ENCODE measurements at places on chromosomes 5 and 9.
A peak's percentile ranks its signal among the peaks of the same experiment; 100 is the strongest.

GRCh38 chr5:89471541-89471940 is 588.6 kb upstream of the MEF2C start:
- DNase-seq = no peak

DNA sequence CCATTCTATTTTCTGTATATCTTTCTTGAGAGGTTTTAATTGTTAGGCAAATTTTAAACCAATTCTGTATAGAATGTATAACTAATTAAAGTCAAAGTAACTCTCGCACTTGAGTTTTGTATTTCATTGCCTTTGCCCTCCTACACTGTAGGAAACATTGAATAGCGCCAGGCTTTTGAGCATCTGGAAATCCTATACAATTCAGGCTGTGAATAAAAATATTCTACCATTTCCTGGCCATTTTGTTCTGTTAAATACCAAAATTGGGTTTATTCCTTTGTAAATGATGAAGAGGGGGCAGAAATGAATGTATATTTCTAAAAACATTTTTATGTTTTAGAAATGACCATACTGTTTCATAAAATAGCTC is 571.8 kb upstream of the CLINT1 start:
- DNase-seq = no peak

DNA sequence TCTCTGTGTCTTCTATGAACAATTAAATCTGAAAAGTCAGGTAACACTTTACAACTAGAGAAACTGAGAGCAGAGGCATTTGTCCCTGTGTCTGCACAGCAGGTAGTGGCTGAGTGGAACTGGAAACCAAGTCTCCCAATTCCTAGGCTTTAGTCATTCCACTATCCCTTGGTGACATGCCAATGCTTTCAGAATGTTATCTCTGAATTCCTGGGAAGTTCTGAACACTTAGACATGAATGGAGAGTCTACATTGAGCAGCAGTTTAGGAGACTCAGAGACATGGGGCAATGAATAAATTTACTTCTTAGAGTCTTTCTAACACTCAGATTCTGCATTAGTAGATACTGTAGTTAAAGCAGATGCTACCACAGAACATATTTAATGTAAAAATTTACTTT is 94.8 kb upstream of the APC start:
- no peak for DNase-seq

DNA sequence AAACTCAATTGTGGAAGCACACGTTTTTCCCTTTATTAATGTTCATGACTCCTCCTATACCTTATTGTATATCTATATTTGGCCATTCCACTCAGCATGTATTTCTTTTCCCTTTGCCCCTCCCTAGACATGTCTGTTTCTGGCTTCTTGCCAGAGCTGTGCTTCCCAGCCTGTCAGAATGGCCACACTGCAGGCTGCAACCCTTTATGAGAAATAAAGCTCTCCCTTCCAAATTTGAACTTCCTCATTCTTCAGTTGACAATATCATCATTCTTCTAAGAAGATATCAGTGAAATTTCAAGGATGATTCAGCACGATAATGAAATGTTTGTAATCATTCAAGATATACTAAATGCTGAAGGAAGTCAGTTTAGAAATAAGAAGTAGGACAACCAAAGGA is 107.6 kb upstream of the PRSS3 start:
- DNase-seq = no peak

DNA sequence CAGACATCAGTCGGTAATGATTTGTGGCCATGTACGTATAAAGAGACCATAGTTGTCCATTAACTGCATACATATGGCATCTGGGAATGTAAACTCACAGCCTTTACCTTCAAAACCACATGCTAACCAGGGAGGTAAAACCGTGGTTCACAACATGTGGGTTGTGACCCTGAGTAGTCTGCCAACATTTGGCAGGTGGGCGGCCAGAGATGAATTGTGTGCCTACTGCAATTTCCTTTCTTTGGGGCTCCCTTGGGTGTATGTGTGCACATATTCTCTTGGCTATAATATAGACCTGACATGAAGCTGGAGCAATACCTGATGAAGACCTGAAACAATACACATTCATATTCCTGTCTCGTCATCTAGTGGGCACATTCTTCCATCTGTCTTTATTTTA is 396.0 kb downstream of the MLLT3 start:
- DNase-seq = no peak

DNA sequence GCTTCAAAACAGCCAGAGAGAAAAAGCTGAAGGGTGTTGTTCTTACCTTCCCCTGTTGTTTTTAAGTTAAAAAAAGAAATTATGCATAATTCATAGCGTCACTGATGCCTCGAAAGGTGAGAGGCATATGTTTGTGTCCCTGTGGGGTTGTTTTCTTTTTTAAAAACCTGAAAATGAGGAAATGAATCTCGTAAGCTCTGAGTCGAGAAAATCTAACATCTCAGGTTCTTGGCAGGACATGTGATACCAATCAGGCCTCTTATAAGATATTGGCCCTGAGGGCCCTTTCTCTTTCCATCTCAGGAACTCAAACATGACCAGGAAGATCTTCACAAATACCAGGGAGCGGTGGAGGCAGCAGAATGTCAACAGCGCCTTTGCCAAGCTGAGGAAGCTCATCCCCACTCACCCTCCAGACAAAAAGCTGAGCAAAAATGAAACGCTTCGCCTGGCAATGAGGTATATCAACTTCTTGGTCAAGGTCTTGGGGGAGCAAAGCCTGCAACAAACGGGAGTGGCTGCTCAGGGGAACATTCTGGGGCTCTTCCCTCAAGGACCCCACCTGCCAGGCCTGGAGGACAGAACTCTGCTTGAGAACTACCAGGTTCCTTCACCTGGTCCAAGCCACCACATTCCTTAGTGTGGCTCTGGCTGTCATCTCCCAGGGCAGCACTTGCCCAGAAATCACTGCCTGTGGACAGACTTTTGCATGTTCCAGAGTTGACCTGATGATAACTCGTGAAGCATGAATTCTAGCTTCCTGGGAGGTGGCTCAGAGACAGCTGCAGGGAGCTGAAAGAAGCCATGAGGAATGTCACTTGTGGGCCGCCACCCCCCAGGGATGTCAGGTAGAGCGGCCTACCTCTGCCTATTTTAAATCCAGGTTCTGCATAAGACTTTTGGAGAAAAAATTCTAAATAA is at the start of gene TAL2:
Gene TAL2, plus strand, starts transcription at position 274 of the 921 bp plus-strand sequence. Its CDS starts 40 bp downstream, at position 314.
- DNase-seq = no peak

GRCh38 chr9:70420441-70421271 is 6.2 kb upstream of the KLF9 start:
- DNase-seq = peak; percentile 84

DNA sequence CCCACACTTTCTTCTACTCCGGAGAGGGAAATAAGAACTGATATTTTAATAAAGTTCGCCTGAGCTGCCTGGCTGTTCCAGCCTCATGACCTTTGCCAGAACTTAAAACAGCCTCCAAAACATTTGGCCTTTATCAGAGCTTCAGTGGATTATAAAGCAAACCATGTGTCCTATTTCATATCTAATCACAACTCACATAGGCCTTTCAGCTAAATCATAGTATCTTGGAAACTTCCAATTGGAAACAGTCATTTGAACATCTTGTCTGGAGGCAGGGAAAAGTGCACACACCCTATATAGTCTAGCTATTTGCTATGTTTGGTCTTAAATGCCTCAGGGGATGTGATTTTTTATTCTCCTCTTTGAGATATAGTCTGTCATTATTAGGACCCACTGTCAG is 46.0 kb upstream of the FREM1 start:
- DNase-seq = no peak

GRCh38 chr5:123700624-123701287 is 188.8 kb downstream of the CSNK1G3 start:
- DNase-seq = no peak

- DNase-seq = peak; percentile 79
These were observed 20.3 kb upstream of the NINJ1 start for GRCh38 chr9:93154293-93154903.

GRCh38 chr9:106717686-106718085 is 145.3 kb upstream of the ZNF462 start:
- DNase-seq = no peak

DNA sequence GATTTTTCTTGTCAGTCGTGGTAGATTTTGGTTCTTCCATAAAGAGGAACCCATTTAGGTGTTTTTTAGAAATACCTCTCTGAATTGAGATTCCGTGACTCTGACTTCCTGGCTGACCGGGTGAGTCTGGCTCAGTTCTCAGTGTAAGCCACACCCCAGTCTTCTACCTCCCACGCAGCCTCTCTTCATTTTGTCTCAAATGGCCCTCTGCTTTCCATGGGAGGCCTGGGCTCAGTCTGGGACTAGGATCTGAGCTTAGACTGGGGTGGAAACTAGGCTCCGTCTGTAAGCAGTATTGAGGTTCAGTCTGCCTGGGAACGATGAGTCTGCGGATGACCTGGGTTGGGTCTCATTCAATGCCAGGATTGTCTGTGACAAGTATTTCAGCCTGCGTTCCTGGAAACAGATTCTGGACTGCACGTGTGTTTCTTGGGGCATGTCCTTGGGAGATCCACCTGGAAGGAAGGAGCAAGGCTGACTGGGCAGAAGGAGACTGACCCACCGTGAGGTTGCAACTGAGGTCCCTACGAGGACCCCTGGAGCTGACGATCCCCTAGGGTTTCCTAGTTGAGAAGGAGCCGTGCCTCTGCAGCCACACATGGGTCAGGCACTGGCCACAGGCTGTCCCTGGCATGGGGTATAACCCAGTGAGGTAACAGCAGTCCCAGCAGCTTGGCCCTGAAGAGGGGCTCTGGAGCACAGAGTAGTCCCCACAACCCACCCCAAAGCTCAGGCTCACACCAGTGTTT is 12.4 kb upstream of the CRB2 start:
- no peak for DNase-seq

GRCh38 chr9:127572961-127573721 is 38.9 kb upstream of the STXBP1 start:
- no peak for DNase-seq

- DNase-seq = no peak
These were observed 155.2 kb downstream of the ARHGEF28 start for GRCh38 chr5:73781107-73781768.

- no peak for DNase-seq
These were observed 17.7 kb downstream of the NINJ1 start for GRCh38 chr9:93116072-93116961.

- DNase-seq = no peak
These were observed 520.0 kb downstream of the SPOCK1 start for GRCh38 chr5:136979131-136979530.

GRCh38 chr5:1468247-1468612 is 23.0 kb upstream of the SLC6A3 start:
- DNase-seq = peak; percentile 71

DNA sequence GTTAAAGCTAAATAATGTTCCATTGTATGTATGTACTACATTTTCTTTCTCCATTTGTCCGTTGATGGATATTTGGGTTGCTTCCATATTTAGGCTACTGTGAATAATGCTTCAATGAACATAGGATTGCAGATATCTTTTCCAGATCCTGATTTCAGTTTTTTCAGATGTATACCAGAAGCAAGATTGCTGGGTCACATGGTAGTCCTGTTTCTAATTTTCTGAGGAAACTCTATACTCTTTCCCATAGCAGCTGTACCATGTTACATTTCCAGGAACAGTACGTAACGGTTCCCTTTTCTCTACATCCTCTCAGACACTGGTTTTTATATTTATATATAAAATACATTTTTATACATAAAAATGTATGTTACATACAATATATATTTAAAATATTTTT is 121.8 kb downstream of the GCNT1 start:
- DNase-seq = no peak

DNA sequence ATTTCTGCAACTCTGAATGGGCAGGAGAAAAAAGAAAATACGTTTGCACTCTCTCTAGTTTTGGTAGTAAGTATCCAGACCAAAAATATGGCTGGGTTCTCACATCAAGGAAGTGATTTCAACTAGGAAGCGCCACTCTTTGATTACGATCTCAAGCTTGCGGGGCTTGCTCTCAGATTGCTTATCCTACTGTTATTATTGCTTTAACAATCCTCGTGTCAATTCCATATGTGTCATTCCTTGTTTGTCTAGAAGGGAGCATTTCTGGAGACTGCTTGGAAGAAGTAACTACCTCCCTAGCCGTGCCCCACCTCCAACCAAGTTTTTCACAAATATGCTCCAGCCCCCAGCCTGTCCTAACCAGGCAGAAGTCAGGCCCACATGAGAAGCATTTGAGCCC is 3.5 kb downstream of the PRUNE2 start:
- DNase-seq = no peak

DNA sequence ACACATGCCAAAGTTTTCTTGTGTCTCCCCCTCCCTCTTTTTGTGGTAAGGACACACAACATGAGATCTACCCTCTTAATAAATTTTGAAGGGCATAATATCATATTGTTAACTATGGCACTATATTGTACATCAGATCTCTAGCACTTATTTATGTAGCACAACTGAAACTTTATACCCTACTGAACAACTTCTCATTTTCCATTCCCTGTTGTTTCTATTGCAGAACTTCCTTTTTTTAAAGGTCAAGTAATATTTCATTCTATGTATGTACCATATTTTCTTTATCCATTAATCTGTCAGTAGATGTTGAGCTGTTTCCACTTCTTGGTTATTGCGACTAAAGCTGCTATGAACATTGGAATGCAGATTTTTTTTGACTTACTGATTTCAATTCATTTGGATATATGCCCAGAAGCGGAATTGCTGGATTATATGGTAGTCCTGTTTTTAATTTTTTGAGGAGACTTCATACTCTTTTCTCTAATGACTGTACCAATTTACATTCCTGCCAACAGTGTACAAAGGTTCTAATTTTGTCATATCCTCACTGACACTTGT is 305.3 kb downstream of the PRR16 start:
- DNase-seq = no peak

GRCh38 chr9:109403766-109404320 is 83.0 kb upstream of the EPB41L4B start:
- no peak for DNase-seq

DNA sequence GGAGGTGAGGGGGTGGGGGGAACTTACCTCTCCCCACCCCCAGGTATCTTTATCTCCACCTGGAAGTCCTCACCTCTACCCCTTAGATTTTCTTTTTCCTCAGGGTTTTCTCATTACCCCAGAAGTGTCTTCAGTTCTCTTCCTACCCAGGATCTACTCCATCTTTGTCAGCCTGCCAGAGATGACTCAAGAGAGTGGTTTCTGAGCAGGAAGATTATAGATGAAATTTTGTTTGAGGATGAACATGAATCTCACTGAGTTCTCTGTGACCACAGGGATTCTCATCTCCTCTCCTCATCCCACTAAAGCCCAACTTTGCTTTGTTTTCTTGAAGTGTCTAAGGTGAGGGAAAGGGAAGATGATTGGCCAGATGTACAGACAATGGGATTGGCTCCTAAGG is 5.2 kb upstream of the HINT2 start:
- DNase-seq = no peak

- DNase-seq = no peak
These were observed 15.9 kb upstream of the RUFY1 start for GRCh38 chr5:179534431-179534830.

DNA sequence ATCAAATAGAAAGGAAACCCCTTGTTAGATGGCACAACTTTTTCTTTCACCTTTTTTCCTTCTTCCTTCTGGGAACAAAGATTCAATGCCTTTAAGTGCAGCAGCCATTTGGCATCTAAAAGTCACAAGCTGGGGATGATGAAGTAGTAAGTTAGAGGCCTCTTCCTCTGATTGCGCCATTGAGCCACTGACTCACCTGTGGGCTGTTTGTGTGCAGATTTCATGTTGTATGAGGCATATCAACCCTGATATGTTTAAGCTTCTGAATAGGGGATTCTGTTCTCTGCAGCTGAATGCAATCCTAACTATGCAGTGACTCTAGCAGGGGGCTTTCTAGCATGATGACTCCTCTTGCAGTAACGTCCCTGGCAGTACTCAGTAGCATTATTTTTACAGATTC is 599.9 kb downstream of the CSNK1G3 start:
- DNase-seq = no peak

- no peak for DNase-seq
These were observed 45.8 kb upstream of the FTMT start for GRCh38 chr5:121805911-121806310.
